ENCODE measurements at places on chromosomes 1 and 21.

DNA sequence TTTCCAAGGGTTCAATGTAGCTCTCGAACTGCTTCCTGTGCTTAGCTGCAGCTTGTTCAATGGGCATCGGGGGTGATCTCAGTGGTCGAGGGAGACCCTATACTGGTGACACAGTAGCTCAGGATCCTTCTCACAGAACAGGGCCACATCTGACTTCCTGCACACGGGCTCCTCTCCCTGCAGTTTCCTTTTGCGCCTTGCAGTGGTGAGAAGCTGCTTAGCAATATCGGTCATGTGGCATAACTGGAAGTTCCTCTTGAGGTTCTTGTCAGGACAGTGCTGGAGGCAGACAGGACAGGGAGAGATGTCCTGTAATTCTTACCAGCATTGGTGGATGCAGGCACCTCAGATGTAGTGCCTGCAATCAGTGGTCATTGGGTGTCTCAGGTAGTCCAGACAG lies 140.5 kb upstream of the MAP1LC3C start:
- no peak for DNase-seq

- peak; percentile 39 for DNase-seq
These were observed 637.3 kb downstream of the MATN1 start for GRCh38 chr1:30085811-30086770.

DNA sequence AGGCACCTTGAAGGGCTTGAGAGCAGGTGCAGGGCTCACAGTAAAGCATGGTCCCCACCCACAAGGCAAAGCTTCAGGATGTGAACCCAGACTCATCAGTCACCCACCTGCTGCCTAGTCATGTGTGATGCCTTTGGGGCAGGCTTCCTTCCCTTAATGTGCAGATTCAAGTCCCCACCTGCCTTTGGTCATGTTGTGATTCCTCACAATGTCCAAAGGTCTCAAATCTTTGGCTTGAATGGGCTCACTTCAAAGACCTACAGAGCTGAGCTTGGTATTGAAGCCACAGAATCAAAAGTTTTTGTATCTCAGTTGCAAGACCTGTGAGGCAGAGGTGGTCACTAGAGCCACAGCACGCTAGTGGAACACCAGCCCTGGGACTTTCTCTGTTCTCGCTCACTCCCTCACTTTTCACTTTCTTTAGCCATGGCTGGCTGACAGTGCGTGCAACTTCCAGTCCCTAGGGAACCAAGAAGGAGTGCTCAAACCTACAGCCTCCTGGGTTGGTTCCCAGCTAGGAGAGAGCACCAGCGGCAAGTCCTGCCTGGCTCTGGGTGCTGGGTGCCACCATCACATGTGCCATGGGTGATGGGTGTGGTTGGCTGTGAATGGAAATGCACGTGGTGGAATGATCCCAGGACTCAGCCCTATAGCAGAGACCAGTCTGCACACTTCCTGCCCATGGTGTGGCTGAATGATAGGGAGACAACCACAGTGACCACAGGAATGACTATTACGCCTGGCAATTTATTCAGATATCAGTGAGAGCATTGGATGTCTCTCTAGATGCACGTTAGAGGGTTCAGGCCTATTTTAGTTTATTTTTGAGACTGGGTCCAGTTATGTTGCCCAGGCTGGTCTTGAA lies 26.4 kb upstream of the CLIC6 start:
- DNase-seq, result peak; percentile 8

GRCh38 chr1:233006541-233006973 lies 56.1 kb downstream of the NTPCR start:
- DNase-seq, result no peak

- no peak for DNase-seq
These were observed 8.8 kb upstream of the LMX1A start for GRCh38 chr1:165365341-165365740.

DNA sequence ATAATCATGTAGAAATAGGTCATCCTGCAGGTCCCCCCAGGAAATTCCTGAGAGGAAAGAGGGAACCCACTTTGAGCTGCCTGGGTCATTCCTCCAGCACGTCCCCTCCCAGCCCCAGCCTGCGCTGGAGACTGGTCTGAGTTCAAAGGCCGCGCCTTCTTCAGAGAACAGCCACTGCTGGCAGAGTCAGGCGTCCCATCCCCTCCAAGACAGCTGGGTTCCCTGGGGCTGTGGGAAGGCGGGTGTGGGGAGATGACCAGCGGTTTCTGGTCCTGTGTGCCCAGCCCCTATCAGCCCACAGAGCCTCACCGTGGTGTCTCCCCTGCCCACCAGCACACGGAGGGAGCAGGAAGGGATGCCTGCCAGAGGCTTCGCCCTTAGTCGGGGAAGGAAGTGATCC lies 18.0 kb upstream of the TRAPPC10 start:
- DNase-seq, result no peak

DNA sequence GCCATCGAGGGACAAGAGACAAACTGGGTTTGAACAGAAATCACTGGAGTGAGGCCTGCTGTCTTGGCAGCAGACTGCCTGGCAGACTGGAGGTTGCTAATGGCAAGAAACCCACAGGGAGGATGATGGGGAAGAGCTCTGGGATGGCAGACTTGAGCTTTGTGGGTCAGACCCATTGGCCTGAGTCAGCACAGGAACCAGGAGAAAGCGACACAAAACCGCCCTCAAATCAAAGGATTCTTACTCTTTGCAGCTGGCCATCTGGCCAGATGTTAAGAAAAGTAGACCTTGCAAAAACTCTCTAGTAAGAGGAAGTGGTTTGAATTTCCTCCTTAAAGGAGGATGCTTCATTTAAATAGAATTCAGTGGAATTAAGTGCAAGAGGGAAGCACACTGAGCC lies 195.2 kb upstream of the JUN start:
- DNase-seq, result no peak

DNA sequence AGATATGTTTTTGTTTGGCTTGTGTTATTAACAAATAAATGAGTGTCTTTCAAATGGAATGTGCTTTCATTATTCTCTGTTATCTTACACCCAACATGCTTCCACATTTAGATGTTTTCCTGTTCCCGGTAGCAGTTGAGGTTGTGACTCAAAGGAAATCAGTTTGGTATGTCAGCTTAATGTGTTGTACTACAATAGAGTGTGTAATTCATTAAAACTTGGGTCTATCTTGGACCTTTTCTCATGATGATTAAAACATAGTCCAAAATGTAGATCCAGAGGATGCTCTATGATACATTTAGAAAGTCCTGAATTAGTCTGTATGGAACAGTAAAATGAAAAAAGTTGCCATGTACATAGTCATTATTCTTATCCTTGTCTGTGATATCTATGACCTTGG lies 26.7 kb downstream of the RTCA start:
- no peak for DNase-seq

DNA sequence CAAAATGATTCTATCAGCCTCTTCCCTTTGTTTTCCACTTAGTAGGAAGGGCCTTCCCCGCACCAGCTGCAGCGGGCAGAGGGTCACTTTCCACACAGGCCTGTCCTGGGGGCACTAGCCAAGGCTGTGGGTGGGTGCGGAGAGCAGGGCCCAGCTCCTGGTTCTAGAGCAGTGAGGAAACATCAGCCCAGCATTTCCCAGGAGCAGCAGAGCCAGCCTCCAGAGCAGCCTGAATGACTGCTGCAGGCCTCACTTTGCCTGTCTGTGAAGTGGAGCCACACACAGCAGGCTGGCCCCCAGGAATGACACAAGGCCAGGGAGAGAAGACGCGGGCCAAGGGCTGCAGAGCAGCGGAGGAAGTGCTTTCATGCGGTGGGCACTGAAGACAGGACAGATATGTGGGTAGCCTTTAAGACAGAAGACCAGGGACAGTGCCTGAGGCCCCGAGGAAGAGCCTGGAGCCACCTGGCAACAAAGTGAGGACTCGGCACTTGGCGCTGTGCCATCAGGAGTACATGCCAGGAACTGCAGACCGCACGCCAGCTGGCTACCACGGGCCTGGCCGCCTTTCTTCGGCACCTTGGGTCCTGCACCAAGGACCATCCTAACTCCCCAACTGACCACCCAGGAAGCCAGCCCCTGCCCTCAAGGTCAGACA lies 42.0 kb downstream of the ACOT7 start:
- DNase-seq, result peak; percentile 26

GRCh38 chr21:17585875-17586450 lies 26.7 kb downstream of the BTG3 start:
- peak; percentile 58 for DNase-seq

GRCh38 chr21:45256021-45256911 lies 31.4 kb downstream of the POFUT2 start:
- no peak for DNase-seq

GRCh38 chr1:229884765-229885164 lies 182.3 kb upstream of the GALNT2 start:
- DNase-seq, result no peak

DNA sequence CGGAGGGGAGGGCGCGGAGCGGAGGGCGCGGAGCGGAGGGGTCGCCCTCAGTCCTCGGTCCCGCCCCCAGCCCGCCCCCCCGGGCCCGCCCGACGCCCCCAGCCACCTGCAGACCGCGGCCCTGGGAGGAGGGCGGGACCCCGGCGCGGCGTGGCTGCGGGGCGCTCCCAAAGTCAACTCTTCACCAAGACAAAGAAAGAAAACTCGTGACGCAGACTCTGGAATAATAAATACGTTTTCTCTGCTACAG lies 1.2 kb downstream of the HES4 start:
- no peak for DNase-seq

DNA sequence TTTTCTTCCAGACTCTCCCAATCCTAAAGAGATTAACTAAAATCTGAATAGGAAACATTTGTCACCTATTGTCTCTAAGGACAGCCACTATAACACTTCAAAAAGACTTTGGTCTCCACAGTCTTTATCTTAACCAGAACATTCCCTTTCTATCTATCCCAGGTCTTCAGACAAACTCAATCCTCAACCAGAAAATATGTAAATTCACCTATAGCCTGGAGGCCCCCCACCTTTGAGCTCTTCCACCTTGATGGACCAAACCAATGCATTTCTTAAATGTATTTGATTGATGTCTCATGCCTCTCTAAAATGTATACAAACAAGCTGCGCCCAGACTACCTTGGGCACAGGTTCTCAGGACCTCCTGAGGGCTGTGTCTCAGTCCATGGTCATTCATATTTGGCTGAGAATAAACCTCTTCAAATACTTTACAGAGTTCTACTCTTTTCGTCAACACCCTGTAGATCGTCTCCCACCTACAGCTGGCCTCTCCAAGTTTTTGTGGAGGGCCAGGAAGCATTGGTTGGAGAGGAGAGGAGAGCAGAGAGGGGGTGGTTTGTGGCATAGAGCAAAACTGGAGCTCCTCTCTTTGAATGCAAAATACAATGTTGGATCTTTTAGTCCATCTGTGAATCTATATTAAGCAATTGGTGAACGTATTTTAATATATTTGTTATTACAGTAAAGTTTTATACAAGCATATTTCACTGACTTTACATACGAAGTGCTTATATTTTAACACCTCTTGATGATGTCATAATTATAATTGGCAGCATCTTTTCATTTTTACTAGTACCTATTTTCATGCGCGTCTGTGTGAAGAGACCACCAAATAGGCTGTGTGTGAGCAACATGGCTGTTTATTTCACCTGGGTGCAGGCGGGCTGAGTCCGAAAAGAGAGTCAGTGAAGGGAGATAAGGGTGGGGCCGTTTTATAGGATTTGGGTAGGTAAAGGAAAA lies 230.7 kb upstream of the DUSP10 start:
- no peak for DNase-seq

- DNase-seq, result no peak
These were observed 14.7 kb upstream of the COL6A2 start for GRCh38 chr21:46082963-46083790.

- DNase-seq, result no peak
These were observed 12.7 kb downstream of the DHCR24 start for GRCh38 chr1:54874079-54874830.

DNA sequence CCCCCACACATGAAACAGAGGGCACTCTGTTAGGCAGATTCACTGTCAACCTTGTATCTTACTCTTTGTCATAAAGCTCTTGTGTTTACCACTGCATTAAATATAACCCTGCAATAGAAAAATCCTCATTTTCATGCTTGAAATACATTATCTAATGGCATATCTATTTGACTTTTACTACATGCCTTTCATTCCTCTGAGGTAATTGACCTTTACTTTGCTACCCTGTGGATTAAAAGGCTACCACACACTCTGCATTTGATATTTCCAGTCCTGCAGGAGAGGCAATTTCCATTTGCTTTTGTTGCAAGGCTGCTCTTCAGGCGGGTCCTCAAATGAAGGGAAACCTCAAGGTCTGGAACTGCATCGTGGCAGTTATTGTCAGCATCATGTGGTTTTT lies 238.0 kb downstream of the NTNG1 start:
- DNase-seq, result peak; percentile 83

- peak; percentile 52 for DNase-seq
These were observed 34.0 kb upstream of the BACE2 start for GRCh38 chr21:41133874-41134522.

- no peak for DNase-seq
These were observed 77.0 kb downstream of the ZMYM4 start for GRCh38 chr1:35345439-35345981.

DNA sequence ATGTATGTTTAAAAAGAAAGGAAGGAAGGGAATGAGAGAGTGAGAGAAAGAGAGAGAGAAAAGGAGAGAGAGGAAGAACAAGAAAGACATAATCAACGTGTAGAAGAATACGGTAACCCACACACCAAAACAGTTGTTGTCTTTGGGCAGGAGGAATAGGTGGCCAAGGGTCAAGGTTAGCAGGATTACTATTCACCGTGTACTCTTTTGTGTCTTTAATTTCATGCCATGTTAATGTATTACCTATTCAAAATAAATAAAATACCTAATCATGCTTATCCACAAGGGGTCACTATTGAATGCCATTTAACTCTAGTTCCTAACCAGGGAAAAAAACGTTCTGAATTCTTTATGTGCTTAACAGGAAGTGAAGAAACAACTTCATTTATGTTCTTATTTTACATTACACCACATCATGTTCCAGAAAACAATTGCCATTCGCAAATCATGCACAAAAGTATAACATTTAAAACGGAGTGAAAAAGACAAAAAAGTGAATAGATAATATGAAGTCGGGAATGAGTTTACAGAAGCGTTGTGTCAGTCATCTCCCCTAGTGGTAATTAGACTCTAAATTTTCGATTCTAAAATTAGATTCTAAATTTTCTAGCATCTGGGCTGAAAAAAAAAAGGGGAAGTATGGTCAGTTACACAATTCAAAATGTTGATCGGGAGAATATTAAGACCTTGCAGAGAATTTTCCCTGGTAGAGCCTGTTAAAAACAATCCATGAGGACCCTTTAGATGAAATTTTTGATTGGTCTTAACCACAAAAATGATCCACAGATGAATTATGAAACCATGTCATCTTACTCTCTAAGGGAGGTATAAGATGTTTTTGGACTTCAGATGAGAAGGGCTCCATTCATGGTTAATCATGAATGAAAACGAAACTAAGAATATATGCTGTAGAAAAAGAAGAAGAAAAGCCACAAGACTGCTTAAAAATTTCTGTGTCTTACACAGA lies 700 bp upstream of the KMO start:
- peak; percentile 81 for DNase-seq
